ENCODE measurements at places on chromosomes 3 and 15.

- DNase-seq: no peak
Measured at GRCh38 chr3:9750556-9751411, 1.0 kb downstream of the OGG1 start.

GRCh38 chr3:159788291-159788690 is 200.3 kb upstream of the IL12A start:
- DNase-seq: no peak

- no peak for DNase-seq
Measured at GRCh38 chr3:187046033-187046432, 93.3 kb downstream of the RPL39L start.

- no peak for DNase-seq
Measured at GRCh38 chr3:107124885-107125284, 252.4 kb upstream of the CCDC54 start.

DNA sequence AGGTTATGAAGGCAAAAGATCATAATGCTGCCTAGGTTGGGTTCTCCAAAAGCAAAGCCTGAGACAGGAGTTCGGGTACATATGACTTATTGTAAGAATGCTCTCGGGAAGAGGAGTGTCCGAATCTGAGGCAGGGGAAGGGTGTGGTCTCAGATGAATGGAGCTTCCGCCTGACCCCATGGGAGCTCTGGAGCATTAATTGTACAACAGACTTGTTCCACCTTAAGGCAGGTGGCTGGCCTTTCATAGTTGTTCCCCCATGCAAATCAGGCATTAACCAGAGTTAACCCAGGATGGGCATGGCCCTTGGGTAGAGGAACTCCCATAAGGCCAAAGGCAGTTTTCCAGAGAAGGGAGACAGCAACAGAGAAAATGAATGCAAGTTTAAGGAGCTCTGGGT is 170.6 kb downstream of the MYRIP start:
- no peak for DNase-seq

GRCh38 chr15:66836231-66837030 is 134.4 kb downstream of the SMAD6 start:
- no peak for DNase-seq

DNA sequence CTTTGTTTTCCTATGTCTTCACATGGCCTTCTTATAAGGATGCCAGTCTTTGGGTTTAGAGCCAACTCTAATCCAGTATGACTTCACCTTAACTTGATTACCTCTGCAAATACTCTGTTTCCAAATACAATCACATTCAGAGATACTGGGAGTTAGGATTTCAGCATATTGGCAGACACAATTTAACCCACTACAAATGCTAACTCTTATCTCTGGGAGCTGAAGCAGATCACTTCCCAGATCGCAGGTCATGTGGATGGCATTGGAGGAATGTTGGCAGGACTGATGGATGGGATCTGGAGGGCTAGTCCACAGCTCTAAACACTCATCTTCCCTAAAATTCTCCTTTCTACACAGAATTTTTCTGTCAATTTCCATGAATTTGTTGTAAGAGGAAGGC is 46.2 kb upstream of the ADGRG7 start:
- no peak for DNase-seq

- peak; percentile 55 for DNase-seq
Measured at GRCh38 chr3:18580268-18580667, 155.1 kb upstream of the SATB1 start.

DNA sequence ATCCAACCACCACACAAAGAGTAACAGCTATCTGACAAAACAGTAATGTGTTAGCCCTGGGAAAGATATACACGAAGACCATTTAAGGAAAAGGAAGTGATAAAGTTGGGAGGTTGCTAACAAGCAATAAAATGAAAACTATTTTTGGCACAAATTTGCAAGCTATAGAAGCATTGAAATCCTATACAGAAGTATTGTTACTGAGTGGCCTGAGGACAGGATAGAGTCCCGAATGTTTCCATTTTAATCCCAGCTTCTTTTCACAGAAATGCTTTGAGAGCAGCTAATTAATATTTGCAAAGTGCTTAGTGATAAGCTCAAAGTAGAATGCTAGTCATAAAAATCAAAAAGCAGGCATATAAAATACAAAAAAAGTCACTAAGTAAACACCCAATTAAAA is 51.5 kb downstream of the RAD18 start:
- no peak for DNase-seq

DNA sequence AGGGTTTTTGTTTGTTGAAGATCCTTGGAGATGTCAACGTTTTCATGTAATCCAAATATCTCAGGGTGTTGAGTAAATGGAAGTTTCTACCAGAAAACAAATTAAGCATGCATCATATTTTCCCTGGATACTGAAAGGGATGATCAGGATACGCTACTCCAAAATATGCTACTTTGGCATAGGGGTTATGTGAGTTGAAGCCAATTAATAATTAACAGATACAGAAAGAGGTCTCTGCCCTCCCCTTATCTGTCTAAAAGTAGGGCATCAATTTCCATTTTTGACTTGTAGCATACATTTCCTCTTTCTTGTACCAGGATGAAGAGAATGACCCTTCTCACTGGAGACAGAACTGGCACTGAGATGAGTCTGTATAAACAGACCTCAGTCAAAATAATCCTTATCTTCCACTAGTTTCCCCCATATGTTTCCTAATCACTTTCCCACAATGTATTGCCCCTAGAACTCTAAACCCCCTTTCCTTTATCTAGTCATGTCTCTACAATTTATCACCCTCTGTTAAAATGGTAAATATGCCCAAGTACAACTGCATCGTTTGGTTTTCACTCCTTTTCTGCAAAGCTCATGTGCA is 17.4 kb upstream of the ASB14 start:
- no peak for DNase-seq

GRCh38 chr15:88950600-88951160 is 37.5 kb upstream of the MFGE8 start:
- DNase-seq: no peak

DNA sequence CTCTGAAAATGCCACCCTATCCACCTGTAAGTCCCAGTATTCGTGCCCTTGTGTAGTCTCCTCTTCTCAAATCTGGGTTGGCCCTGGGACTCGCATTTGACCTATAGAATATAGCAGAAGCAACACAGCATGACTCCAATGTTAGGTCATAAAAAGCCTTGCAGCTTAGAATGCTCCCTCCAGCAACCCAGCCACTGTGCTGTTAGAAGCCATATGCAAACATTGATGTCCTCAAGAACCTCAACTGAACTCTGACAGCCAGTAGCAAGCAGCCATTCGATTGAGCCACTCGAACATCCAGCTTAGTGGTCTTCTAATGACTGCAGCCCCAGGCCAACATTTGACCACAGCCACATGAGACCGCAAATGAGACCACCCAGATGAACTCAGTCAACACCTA is 26.6 kb downstream of the MECOM start:
- DNase-seq: no peak

DNA sequence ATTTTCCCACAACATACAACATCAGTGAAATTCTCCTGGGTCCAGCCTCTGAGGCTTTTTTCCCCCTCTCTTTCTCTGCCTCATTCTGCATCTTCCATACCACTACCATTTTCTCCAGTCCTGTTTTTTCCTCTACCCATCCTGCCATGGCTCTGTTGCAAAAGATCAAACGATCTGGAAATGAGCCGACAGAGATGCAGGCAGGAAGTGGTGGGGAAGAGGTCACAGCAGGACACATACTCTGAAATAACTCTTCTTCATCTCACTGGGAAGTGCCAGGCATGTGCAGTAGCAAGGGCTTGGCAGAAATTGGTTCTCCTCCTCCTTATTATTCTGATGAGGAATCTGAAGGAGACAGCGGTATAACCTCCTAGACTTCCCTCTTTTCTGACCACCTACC is 114.3 kb downstream of the CORO2B start:
- no peak for DNase-seq

- DNase-seq: peak; percentile 97
Measured at GRCh38 chr15:68599560-68600071, 20.8 kb downstream of the CORO2B start.

- no peak for DNase-seq
Measured at GRCh38 chr3:126900859-126901540, 81.9 kb upstream of the PLXNA1 start.

DNA sequence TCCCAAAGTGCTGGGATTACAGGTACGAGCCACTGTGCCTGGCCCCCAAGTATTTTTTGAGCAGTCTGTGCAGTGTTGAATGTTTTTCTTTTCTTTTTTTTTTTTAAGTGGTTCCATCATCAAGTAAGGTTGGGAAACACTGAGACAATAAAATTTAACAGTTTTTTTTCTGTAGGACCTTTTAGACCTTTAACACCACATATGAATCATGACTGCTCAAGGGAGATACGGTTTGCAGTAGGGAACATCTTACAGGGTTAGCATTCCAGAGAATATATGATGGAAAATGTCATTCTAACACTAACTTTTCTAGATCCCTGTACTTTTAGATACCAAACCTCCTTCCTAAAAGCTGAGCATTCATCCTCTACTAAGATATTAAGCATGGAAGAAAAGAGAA is 41.7 kb downstream of the SNX4 start:
- no peak for DNase-seq

- DNase-seq: no peak
Measured at GRCh38 chr3:38003817-38004414, 13.3 kb downstream of the VILL start.

DNA sequence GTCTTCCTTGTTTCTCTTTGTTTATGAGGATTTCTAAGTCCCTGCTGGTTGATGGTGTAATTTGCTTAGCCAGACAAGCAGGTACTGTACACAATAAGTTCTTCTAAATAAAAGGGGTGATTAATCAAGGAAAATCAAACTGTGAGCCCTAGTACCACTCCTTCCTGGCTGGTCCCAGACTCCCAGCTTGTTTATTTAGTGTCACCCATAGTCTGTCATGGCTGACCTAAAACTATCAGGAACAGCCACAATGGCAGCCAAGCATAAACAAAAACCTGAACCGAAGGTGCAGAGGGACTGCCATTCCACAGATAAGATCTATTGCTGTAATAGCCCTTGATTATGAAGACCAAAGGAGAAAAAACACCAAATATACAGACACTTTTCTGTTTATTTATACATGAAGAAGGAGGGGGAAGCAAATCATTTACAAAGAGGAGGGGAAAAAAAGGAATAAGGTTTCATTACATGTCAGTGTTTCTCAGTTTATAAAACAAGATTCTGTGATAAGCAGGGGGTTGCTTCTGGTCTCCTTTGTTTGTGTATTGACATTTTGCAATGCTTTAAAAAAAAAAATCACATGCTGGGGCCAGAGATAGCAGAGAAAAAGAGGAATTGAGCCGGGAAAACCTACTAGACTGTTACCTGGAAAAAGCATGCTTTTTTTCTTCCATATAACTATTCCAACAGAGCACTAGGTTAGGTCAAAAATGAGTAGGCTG is 182.4 kb upstream of the DPH6 start:
- peak; percentile 76 for DNase-seq

DNA sequence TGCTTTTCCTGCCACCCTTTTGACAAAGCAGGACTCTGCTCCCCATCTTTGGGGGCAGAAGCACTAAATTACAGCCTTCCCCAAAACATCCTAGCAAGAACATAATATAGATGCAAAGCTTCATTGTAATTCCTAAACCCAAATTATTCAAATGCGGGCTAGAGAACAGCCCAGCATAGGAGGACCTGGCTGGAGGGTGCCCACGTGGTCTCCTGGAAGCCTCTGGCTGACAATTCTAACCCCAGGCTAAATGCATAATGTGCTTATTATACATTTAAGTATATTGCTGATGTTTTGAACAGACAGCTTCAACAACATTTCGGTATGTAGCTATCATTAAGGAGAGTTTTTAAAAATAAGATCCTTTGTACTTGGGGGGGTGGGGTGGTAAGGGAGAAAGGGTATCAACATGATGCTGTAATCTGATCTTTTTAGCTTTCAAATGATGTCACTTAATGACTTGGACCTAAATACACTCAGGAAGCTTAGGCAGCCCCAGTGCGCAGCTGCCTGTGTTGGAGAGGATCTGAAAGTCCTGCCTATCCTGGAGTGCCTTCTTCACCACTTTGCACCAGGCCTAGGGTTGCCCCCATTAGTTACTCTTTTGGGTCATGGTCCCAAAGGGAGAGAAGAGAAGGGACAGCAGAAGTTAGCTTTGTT is 57.2 kb upstream of the USP3 start:
- peak; percentile 60 for DNase-seq

- DNase-seq: no peak
Measured at GRCh38 chr3:161139686-161140085, 34.5 kb upstream of the B3GALNT1 start.

DNA sequence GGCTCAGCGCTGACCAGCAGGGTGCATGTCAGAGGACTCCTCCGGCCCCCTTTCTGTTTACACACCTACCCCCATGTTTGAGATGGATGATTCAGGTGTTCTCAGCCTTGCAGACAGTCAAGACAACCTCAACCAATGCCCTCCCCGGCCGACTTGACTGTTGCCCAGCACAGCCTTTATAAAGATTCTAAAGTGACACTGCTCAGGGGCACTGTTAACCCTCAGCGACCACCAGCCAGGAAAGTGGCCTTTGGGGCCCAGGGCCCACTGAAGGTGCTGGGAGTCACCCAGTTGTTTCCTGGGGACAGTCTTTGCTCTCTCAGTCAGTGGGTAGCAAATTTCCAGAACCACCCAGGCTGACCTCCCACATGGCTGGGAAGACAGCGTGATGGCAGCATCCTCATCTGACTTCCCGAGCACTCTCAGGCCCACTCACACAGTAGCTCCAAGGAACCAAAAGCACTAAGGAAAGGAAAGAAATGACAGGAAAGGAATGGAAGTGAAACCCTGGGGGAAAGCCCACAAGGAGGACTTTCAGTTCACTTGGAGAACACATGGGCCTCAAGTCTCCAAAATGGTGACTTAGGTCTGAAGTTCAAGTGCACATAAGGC is 128.4 kb downstream of the ASB7 start:
- no peak for DNase-seq

DNA sequence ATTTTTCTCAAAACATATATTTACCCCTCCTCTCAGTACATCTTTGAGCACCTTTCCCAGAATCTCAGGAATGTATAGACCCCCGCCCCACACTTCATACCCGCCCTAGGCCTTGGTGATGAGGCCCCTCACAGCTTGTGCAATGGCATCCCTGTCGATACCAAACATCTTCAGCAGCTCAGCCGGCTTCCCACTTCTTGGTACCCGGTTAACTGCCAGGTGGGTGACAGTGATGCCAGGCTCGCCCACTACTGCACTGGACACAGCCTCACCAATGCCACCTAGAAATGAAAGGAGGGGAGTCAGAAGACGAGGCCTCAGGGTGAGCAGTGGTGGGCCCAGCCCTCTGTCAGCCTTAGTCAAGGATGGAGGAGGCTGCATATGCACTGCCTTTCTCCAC is 30.2 kb downstream of the TKT start:
- no peak for DNase-seq

GRCh38 chr15:41622901-41623300 is 37.3 kb upstream of the MGA start:
- DNase-seq: no peak

GRCh38 chr3:32733631-32734229 is 48.7 kb downstream of the CNOT10 start:
- no peak for DNase-seq

- DNase-seq: no peak
Measured at GRCh38 chr3:144763878-144764454, 792.3 kb downstream of the DIPK2A start.

- DNase-seq: no peak
Measured at GRCh38 chr3:56629451-56629850, 53.6 kb downstream of the TASOR start.

- no peak for DNase-seq
Measured at GRCh38 chr3:73866846-73867245, 242.1 kb upstream of the PDZRN3 start.
